H1 (cell line): ENCODE measurements at places on chromosomes 16 and 17. TPM values are rescaled to one million over a fixed set of nuclear protein-coding genes. Genes with fewer than 3 reads are reported as not detected.

SPIRE2 gene
- 7.4 and 10.2 TPM in 2 replicates for polyA plus RNA-seq

HOXB1 gene
- polyA plus RNA-seq: not detected in 2 replicates

RNF166 gene
- 29.8 and 36.6 TPM in 2 replicates for polyA plus RNA-seq

SLC13A2 gene
- polyA plus RNA-seq: not detected in 2 replicates

KRT14 gene
- 0.13 and 0.35 TPM in 2 replicates for polyA plus RNA-seq

LRRC45 gene
- polyA plus RNA-seq: 11.5 and 17.3 TPM in 2 replicates

CCDC200 gene
- polyA plus RNA-seq: 0.11 TPM in 1 of 2 replicates, not detected in the other

CX3CL1 gene
- polyA plus RNA-seq: 3.0 and 3.2 TPM in 2 replicates

HOXB9 gene
- not detected in 2 replicates for polyA plus RNA-seq

ZNF423 gene
- polyA plus RNA-seq: 38.2 and 41.2 TPM in 2 replicates

ACE gene
- polyA plus RNA-seq: 2.5 and 4.0 TPM in 2 replicates

PRSS27 gene
- polyA plus RNA-seq: 7.5 and 10.5 TPM in 2 replicates

ATP2C2 gene
- 1.2 and 2.6 TPM in 2 replicates for polyA plus RNA-seq

POLG2 gene
- 8.2 and 9.7 TPM in 2 replicates for polyA plus RNA-seq

HBA1 gene
- polyA plus RNA-seq: 2.3 and 8.6 TPM in 2 replicates

PRSS8 gene
- 273 and 321 TPM in 2 replicates for polyA plus RNA-seq

LIMD2 gene
- polyA plus RNA-seq: 72.0 and 92.0 TPM in 2 replicates

ODAD4 gene
- 0.41 and 0.48 TPM in 2 replicates for polyA plus RNA-seq

SRCIN1 gene
- 2.8 and 4.2 TPM in 2 replicates for polyA plus RNA-seq
